ENCODE measurements at places on chromosomes 6 and 20.

DNA sequence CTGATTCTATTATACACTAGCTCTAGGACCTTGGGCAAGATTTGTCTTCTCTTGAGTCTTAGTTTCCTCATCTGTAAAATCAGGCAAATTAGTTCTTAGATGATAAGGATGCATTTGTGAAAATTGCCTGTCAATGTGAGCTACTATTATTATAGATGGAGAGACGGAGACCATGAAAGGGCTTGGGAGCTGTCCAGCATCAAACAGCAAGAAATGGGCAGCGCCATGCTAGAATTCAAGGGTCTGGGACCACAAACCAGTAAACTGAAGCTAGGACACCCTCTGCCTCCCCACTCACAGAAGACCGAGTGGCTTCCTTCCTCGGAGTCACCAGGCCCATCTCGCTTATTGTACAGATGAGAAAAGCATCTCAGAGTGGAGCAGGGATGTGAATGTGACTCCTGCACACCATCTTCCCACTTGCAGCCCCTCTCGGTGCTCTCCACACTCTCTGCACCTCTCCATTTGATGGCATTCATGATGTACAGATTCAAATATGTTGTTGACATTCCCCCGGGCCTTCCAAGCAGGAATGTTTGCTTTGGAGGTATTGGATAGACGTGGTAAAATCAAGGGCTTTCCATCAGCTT, 24.1 kb upstream of the BPIFA3 start:
- no peak for DNase-seq

- DNase-seq = no peak
These were observed at the start of gene DDO for GRCh38 chr6:110415086-110415916. Gene DDO (minus strand): TSS chr6:110415575. CDS start chr6:110413462, 2,113 bp downstream.

- no peak for DNase-seq
These were observed 7.1 kb downstream of the CDKAL1 start for GRCh38 chr6:20541382-20541781.

- no peak for DNase-seq
These were observed 115.2 kb downstream of the TOX2 start for GRCh38 chr20:44029848-44030230.

- DNase-seq = no peak
These were observed 14.4 kb downstream of the NEDD9 start for GRCh38 chr6:11218102-11218442.

DNA sequence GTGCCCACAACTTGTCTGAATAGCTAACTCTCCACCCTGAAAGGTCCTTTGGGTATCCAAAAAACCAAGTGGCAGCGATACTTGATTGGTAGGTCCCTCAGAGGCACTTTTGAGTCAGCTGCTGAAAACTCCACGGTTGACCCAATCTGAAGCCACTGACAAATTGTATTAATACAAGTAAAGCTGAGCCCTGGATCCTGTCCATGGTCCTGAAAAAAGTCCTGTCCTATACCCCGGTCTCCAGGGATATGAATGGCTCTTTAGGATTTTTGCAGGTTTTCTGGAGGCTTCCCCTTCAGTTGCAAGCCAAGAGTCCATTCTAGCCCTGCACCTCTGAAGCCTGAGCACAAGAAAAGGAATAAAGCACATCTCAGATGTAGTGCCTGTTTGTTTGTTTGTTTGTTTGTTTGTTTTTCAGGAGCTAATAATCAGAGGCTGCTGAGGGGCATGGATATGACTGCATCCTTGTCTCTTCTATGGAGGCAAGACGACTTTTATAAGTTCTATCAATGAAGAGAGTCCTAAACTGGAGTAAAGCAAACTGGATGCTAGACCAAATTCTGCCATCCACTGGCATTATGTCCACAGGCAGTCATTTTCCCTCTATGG, 1.7 kb upstream of the SLC12A5 start:
- no peak for DNase-seq

Measured in stimulated activated CD8-positive, alpha-beta memory T cell treated with anti-CD3 and anti-CD28 coated beads, Interleukin-7, amount 100 ng/mL, for 1 hour (primary cell).